ENCODE measurements at places on chromosomes 12 and 14.

DNA sequence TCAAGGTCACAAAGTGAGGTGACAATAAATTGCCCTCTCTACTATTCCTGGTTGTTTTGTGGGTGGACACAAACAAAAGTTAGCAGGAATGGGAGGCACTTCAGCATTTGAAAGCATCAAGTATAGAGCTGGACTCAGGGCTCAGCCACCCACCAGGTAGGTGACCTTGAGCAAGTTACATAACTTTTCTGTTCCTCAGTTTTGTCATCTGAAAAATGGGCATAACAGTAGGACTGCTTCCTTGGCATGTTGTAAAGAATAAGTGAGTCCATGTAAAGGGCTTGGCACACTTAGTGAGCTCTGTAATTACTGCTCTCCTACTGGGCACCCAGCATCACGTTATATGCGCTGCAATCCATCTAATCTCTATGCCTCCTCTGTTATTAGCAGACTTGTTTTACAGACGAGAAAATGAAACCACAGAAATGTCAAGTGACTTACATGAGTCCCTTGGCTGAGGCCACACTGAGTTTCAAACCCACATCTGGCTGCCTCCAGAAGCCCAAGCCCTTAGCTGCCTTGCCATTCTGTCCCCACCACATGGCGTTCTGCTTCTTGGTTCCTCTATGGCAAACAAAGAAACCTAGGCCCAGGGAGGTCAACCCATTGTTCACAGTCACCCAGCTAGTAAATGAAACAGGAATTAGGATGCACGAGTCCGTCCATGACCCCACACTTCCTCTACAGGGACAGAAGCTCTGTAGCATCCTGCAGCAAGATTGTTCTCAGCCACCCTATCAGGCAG is 63.2 kb upstream of the SLC24A4 start:
- DNase-seq, result no peak

DNA sequence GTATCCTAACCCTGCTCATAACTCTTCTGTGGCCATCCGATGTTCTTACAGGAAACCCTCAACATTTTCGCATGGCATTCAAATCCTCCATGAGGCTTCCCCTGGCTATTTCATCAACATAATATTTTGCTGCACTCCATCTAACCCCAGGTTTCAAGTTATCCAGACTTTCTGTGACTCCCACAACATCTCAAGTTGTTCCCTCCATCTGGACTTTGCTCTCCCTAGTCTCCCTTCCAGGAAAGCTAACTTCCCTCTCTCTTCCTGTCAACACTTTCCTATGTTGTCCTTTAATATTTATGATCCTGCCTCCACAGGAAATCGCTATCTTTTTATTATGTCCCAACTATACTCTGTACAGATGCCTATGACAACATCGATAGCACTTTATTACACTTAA is 146.1 kb downstream of the METTL25 start:
- DNase-seq, result no peak

DNA sequence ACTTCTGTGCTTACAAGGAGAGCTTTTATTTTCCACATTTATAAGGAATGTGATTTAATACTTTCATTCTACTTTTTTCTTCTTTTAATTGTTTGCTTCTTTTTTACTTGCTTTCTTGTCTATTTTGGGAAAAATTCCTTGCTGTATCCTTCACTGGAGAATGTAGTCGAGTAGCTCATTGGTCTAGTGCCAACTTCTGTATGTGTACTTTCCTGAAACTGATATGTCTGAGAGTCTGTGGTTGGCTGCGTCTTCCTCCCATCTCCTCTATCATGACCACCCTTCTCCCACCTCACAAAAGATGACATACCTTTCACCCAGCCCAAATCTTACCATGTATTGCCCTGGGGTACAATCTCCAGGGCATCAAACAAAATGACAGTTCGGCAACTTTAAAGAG is 51.8 kb downstream of the MSRB3 start:
- DNase-seq, result no peak

DNA sequence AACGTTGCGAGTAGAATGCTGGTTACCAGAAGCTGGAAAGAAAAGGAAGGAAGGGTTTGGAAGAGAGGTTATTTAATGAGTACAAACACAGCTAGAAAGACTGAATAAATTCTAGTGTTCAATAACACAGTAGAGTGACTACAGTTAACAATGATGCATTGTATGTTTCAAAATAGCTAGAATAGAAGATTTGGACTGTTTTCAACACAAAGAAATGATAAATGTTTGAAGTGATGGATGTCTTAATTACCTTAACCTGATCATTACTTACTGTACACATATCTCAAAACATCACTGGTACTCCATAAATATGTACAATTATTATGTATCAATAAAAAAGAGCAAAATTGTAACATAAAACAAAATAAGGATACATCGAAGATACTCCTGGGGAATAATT is 1221.8 kb upstream of the SEL1L start:
- DNase-seq, result no peak

DNA sequence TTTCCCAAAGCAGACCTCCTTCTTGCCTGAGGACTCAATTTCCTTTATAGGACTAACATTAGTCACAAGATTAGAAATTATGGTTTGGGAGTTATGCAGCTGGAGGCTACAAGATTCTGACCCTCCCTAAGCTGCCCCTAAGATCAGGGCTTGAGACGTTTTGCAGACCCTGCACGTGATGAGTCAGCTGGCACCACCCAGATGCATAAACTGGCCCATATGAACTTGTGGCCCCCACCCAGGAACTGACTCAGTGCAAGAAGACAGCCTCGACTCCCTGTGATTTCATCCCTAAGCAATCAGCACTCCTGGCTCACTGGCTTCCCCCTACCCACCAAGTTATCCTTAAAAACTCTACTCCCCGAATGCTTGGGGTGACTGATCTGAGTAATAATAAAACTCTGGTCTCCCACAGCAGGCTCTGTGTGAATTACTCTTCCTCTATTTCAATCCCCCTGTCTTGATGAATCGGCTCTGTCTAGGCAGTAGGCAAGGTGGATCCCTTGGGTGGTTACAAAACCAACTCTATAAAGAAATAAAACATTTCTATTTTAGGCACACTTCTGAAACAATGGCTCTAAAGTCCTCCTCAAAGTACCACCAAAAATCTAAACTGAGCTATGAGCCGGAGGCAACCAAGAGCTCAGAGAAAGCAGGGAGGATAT is 233.4 kb downstream of the TMEM132D start:
- DNase-seq, result no peak

DNA sequence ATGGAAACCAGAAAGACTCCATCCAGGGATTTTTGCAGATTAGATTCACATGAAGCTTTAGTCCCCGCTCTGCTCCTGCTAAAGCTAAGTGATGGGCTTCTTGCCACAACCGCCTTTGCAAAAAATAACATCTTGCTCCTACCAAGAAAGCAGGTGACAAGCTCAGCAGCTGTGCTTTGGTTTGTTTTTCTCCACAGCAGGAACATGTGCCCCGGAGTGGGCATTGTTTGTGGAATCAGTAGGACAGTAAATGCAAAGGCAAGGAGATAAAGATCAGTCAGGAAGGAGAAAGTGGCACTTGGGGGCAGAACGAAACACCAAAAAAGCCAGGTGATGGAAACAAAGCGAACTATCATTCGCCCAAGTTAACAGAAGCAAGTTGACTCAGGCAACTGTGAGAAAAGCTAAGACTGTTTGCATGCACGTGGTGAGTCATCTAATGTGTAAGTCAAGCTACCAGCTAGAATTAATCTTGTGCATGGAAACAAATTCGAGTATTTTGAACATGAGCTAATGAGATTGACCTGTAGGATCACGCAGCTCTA is 165.5 kb upstream of the PLXNC1 start:
- no peak for DNase-seq

GRCh38 chr12:75990189-75990912 is 41.2 kb downstream of the PHLDA1 start:
- no peak for DNase-seq

- no peak for DNase-seq
Measured at GRCh38 chr14:89813617-89814031, 140.9 kb downstream of the EFCAB11 start.

GRCh38 chr14:24145690-24146452 is 539 bp downstream of the PSME2 start:
- DNase-seq, result no peak

DNA sequence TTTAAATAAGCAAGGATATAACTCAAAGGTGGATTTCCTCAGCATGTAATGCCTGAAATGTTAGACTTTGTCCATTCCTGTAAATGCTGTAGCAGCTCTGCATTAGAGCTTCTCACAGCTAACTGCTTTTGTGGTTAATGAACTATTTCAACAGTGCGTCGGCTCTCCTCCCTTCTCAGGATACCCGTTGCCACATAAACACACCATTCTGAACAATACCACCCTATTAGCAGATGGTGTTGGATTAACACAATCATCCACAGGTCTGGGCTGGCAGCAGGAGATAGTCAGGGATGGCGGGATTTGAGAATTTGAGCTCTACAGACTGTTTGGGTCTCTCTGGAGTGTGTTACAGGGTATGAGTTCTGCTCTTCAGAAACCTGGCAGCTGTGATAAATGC is 33.5 kb upstream of the C12orf42 start:
- no peak for DNase-seq

- no peak for DNase-seq
Measured at GRCh38 chr12:106305376-106305775, 2.8 kb downstream of the TCP11L2 start.

DNA sequence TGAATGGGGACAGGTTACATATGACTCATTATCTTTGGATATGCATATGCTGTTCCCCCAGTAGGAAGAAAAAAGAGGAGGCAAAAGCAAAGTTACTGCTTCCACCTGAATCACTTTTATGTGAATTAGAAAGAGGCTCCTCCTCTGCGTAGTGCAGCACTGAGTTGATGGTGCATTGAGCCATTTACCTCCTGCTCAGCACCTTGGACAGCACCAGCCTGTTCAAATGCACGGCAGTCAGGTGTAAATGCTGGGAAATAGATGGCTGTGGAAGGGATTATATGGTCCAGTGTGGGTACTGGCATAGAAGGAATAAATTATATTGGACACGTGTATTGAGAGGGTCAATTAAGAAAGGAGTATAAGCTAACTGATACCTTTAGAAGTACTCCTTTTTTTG is 541.9 kb upstream of the SEL1L start:
- DNase-seq, result no peak

DNA sequence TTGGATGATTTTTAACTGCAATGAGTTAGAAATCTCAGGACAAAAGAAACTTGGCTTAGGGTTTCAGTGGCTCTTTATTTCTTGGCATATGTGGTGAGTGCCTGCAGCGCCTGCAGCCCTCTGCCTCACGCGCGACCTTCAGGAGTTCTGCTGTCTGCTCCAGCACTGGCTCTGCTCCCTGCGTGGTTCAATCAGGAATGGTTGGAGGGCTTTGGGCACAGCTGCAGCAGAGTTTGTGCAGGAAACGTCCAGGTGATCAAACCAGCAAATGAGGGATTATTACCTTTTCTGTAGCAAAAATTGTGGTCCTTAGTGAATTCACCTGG is 19.8 kb downstream of the PPM1H start:
- no peak for DNase-seq
